Endodermal cell (in vitro differentiated cells): ENCODE measurements at places on chromosomes 16 and 17. TPM values are rescaled to one million over a fixed set of nuclear protein-coding genes. Genes with fewer than 3 reads are reported as not detected.

GRCh38 chr17:78019976-78020716 lies 61.6 kb downstream of the TNRC6C start:
- no peak for DNase-seq

Gene TNP2
- not detected in 3 replicates for total RNA-seq

Gene POLR2A
- total RNA-seq = 173 and 189 TPM in 2 replicates

DNA sequence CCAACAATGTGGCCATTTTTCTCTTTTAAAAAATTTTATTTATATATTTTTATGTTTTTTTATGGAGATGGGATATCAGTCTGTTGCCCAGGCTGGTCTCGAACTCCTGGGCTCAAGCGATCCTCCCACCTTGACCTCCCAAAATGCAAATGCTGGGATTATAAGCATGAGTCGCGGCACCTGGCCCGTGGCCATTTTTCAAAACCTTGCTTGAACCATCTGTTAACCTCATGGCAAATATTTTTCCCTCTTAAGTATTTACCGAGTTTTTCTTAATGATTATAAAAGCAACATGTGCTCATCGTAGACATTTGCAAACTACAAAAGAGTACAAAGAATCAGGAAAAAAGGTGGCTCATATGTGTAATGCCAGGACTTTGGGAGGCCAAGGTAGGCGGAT lies 127.6 kb downstream of the ABCC6 start:
- no peak for DNase-seq

Gene KCNG4
- total RNA-seq = not detected in 2 replicates

DNA sequence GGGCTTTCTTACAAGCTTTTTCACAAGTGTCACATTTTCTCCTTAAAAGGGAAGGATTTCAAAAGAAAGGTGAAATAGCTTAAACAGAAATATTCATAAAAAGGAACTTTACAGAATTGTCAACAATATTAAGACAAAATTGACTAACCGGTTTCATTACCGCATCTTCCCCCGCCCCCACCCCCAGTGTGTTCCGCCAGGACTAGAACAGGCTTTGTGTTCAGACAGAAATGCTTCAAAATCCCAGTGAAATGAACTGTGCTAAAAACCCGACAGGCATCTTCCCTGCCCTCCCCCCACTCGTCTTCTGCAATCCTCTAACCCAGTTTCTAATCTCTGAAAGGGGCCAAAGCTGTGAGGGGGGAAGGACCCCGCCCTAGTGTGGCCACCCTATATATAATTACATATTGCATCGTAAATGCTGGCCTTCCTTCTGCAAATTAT lies 990 bp upstream of the ROGDI start:
- DNase-seq = no peak

Gene C17orf78
- not detected in 2 replicates for total RNA-seq

GRCh38 chr17:82351713-82352488 lies 7.1 kb upstream of the TEX19 start:
- DNase-seq = peak; percentile 99

GRCh38 chr17:63753215-63753614 lies 11.6 kb upstream of the STRADA start:
- DNase-seq = no peak

DNA sequence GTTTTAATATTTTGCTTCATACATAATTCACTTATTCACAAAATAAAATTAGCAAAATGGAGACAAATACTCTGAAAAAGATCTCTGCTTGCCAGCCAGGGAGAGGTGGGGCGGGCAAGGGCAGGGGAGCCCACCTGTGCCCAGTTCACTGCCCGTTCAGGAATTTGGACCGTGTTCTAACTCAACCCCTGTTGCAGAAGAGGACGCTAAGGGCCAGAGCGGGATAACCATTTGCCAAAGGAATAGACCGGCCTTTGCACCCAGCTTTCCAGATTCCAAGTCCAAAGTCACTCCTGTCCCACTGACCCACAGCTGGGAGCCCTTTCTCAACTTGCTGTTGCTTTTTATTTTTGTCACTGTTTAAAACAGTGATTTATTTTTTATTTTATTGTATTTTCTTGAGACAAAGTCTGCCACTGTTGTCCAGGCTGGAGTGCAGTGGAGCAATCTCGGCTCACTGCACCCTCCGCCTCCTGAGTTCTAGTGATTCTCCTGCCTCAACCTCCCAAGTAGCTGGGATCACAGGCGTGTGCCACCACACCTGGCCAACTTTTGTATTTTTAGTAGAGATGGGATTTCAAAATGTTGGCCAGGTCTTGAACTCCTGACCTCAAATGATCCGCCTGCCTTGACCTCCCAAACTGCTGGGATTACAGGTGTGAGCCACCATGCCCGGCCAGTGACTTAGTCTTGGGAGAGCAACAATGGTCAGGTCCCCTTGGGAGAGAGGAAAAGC lies 2.7 kb upstream of the PIEZO1 start:
- no peak for DNase-seq

GRCh38 chr16:81732699-81733098 lies 46.4 kb upstream of the PLCG2 start:
- no peak for DNase-seq
